Nucleus accumbens (tissue), 56 donors: ENCODE measurements at places on chromosomes 5 and 9.

- no peak for DNase-seq
Observed at GRCh38 chr5:68395302-68395701, 179.7 kb downstream of the PIK3R1 start.

- DNase-seq, result no peak
Observed at GRCh38 chr5:91219803-91220371, 163.2 kb downstream of the ARRDC3 start.

DNA sequence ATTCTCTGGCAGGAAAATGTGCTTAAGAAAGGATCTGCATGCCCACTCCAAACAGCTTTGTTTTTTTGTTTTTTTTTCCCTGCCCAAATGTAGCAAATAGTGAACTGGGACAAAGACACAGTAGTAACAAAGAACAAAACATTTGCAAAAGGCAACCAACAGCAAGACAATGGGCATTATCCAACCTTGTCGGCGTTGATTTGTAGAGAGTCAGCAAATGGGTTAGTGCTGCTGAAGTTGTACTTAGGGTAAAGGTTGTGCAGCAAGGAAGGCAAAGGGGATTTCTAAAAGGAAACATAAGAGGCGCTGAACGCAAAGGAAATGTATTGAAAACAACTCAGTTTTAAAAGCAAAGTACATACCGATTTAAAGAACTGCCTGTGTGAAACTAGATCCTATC, 136.2 kb downstream of the MPDZ start:
- DNase-seq, result no peak

DNA sequence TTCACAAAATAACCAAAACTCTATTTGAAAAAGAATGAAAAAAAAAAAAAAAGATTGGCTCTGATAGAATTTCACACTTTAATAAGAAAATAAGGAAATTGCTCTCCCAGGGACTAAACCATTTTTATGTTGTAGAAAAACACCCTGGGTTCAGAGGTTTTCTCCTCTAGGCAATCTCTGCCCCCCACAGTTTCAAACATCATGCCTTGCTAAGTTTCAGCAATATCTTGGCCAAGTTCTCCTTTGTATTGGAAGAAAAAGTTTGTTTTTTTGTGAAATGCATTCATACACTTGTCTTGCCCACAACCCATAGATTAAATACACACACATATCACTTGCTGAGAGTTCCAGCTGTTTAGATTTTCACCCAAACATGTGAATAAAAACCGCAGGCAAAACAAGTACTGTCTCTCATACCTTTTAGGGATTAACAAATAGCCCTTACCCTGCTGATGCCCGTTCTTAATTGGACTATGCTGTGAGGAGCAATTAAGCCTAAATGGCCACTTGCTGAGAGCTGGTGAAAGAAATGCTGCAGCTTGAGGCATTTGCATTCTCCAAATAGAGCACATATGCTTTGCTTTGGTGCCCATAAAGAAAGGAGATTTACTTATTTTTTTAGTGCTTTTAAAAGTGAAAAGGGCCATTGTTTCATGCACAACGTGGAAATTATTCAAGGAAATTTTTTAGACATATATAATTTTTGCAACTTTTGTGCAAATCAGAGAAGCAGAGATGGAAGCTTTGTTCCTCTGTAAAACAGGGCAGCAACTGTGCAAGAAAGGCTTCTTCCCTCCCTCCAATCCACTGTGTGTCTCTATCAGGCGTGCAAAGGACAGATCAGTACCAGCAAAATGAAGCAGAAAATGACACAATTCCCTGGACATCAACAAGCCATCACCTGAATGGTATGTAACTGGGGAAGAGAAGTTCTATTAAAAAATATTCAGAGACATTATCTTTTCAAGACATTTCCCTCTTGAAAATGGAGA, 262.4 kb upstream of the KIF2A start:
- no peak for DNase-seq

- DNase-seq, result no peak
Observed at GRCh38 chr5:74149395-74149794, 491.1 kb downstream of the ENC1 start.

- DNase-seq, result no peak
Observed at GRCh38 chr5:171390883-171391677, 3.4 kb downstream of the NPM1 start.

DNA sequence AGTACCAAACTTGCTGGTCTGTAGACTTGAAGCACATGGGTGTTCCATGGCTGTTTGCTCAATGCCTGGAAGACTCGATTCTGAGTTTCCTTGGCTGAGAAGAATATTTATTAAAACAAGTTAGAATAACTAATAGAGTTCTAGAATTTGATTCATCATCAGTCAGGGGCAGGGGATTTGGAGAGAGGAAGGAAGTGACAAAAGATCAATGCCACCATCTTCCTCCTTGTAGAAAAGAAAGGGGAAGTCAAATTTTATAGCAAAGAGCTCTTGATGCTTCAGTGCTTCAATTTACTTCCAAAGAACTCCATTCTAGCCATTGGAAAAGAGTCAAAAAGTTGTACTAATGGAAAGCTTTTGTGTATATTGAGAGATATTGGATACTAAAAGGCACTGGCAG, 236.3 kb downstream of the MCTP1 start:
- DNase-seq, result no peak

DNA sequence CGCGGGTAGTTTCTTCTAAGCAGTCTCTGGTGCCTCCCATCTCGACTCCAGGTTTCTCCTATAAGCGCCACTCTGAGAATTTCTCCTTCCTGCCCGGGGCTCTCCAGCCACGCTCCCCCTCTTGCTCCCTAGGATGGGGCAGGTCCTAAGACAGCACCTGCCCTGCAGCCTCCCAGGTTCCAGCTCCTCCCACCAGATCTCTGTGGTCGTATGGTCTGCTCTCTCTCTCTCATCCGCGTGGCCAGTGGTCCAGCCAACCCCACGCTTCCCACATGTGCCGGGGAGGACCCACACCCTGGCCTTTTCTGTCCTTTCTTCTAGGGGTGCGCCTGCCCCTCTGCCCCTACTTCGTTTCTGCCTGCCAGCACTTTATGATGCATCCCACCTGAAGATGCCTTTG, 40.5 kb downstream of the MVB12B start:
- no peak for DNase-seq

DNA sequence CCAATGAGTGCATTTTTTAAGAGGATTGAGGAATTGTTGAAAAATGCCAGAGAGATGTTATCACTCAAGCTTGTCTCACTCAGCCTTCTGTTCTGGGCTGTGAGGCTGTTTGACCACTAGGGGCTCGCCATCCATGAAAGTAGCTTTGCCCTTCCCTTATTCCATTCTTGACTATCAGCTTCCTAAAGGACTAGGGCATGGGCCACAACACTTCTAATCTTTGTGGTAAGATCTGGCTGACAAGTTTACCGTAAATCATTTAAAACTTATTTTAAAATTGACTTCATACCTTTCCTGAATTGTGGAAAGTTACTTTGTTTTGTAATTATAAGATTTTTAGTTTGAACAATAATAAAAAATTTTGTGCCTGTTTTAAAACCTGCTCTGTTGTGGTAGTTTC, 49.5 kb downstream of the TJP2 start:
- peak; percentile 35 for DNase-seq

- no peak for DNase-seq
Observed at GRCh38 chr9:115520646-115521045, 402.7 kb upstream of the TNC start.

DNA sequence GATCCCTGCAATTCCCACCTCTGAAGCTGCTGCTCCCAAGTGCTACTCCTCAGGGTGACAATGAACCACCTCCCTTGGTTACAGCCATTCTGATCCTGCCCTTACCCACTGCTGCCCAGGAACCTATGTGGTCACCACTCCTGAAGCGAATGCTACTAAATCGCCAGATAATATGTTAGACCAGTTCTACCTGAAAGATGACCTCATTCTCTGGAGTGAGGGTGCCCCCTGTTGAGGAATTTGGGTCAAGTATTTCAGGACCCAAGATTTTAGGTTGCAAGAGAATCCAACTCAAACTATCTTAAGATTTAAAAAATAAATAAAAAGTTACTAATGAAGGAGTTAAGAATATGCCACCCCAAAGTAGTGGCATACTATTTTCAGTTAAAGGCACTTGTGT, 5.8 kb upstream of the SNAPC3 start:
- DNase-seq, result no peak

- DNase-seq, result no peak
Observed at GRCh38 chr5:178428341-178429155, 161.6 kb downstream of the COL23A1 start.

GRCh38 chr5:120158211-120158610, 305.9 kb upstream of the PRR16 start:
- no peak for DNase-seq

DNA sequence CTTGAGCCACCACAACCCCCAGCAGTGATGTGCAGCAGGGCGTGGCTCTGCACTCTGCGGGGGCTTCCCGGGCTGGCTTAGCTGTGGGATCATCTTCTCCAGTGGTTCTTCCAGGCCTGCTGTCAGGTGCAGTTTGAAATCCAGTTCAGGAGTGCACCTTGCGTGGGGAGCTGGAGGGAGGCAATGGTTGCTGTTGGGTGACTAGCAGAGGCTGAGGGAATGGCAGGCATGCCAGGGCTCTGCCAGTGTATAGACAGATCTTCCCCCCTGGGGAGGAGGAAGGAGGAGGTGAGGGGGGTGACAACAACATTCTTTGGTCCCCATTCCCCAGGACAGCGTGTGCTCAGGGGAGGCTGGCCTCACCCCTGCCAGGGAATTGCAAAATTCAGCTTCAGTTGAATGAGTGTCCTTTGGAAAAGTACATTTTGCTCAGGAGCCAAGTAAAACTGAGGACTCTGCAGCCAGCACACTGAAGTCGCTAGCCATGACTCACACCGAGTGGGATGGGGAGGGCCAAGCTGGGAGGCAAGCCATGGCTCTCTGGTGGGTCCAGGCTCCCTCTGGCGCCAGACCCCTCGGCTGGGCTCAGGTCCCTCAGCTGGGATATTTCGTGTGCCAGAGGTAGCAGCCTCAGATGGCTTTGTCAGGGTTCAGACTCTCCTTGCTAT, 35.0 kb downstream of the ERGIC1 start:
- DNase-seq, result no peak

DNA sequence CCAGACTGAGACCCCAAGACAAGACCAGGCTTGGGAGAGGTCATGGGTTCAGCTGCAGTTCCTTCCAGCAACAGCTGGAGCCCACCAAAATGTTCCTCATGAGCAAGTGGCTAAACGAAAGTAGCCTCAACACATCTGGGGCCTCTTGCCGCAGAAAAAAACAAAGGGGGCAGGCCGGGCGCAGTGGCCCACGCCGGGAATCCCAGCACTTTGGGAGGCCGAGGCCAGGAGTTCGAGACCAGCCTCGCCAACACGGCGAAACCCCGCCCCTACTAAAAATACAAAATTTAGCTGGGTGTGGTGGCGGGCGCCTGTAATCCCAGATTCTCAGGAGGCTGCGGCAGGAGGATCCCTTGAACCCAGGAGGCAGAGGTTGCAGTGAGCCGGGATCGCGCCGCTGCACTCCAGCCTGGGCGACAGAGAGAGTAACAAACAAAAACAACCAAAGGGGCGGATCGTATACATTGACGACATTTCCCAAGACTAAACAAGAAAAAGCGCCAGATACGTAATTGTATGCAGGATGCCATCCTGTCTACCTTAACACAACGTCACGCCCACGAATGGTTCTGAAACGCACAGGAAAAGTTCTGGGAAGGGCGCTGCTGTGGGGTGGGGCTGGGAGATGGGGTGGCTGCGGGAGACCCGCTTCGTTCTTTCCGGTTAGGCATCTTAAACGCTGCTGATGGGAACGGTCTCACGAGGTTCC, 1.7 kb downstream of the INPP5E start:
- DNase-seq, result no peak

DNA sequence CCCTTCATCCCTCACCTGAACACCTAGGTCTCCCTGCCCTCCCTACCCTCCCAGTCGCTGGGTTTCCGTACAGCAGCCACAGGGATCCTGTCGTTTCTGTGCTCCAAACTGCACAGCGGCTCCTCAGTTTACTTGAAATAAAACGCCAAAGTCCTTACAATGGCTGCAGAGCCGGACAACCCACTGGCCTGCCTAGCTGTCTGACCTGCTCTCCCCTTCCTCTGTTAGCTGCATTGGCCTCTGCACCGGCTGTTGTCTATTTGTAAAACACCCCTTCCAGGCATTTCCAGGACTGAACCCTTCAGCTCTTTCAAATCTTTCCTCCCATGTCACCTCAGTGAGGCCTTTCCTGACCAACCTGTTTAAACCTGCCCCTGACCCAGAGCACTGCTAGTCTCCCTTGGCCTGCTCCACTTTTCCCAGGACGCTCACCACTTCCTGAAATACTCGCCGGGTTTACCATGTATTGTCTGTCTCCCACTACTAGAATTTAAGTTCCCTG, 9.1 kb upstream of the MGAT1 start:
- DNase-seq, result no peak

DNA sequence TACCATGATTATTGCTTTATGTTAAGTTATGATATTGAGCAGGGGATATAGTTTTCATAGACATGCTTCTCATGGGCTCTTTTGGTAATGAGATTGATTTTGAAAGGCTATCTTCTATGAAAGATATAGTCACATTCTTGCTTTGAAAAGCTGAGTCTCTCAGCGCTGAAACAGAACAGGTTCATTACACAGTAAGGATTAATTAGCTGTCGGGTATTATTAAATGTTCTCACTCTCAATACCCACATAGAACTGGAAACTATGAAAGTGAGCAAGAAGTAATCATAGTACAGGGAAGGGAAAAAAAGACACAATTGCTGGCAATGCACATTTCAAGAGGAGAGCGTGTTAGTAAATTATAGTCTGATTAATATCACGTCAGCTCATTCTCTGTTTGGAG, 171.6 kb upstream of the GPR151 start:
- no peak for DNase-seq

- no peak for DNase-seq
Observed at GRCh38 chr5:127564002-127564769, 46.7 kb downstream of the PRRC1 start.

- DNase-seq, result no peak
Observed at GRCh38 chr5:10827571-10827970, 66.5 kb upstream of the DAP start.

GRCh38 chr5:2223303-2223702, 340.6 kb upstream of the IRX4 start:
- DNase-seq, result no peak

DNA sequence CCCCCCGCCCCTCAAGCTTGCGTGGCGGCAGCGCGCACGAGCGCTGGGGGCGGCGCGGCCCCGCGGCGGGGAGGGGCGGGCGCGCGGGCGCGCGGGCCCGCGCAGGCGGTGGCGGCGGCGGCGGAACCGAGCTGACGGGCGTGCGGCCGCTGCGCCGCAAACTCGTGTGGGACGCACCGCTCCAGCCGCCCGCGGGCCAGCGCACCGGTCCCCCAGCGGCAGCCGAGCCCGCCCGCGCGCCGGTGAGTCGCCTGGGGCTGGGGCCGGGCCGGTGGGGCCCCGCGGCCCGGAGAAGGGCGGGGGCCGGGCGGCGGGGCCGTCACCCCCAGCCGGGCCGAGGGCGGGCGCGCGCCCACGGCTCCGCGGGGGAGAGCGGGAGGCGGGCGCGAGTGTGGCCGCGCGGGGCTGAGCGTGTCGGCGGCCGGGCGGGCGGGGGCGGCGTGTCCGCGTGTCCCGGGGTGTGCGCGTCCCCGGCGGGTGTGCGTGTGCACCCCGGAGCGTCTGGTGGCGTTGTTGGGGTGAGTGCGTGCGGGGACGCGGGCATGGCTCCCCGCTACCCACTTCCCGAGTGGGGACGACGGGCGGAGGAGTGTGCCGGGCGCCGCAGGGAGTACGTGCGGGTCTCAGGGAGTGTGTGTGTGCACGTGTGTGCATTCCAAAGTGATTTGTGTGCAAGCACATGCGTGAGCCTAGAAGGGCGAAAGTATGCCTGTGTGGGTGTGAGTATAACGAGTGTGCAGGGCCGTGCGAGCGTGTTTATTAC, at the start of gene NEK6:
TSS of gene NEK6 (plus strand) at position 106 of the 763 bp plus-strand sequence. CDS start 44,016 bp downstream, outside the sequence.
- DNase-seq, result peak; percentile 45
